ENCODE measurements at places on chromosomes 6 and 20.

GRCh38 chr6:167485186-167485978, 160.5 kb downstream of the TTLL2 start:
- peak; percentile 32 for DNase-seq

- no peak for DNase-seq
These were observed 364.9 kb upstream of the RSPO3 start for GRCh38 chr6:126753606-126754005.

DNA sequence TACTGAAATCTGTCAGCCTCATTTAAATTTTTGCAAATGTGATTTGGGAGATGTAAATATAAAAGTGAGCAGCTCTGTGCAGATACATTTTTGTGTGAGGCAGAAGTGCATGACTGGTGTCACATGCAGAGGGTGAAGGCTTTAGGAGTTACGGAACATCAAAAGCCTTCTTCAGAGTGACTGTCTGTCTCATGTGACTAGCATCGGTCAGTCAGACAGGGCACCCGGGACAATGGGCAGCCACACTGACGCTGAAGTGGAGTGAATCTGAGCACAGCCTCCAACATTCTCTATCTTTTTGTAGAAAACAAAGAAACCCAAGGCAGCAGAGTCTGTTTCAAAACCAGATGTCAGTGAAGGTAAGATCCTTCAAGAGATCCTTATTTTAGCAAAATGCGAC, 7.9 kb upstream of the FAM209A start:
- DNase-seq: no peak

DNA sequence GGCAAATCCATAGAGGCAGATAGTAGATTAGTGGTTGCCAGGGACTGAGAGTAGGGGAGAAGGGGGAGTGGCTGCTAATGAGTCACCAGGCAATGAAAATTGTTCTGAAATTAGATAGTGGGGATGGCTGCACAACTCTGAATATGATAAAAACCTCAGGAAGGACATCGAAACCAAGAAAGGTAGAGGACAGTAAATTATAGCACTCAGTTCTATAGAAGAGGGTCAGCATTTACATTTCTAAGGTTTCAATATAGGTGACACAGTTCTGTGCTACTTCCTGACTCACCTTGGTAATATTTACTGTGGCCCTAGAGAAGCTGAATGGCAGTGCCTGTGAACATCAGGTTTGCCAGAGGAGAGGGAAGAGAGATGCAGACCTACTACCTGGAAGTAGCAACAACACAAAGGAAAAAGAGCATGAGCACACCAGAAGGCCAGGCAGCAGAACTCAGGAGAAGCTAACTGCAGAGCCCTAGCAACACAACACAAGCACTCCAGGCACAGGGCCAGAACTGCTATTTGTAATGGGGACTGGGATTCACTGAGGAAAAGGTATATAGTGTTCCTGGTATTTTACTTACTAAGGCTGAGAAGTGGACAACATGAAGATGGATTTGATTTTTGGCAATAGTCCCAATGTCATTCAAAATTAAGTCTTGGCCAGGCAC, 75.9 kb downstream of the PLCG1 start:
- DNase-seq: peak; percentile 46

DNA sequence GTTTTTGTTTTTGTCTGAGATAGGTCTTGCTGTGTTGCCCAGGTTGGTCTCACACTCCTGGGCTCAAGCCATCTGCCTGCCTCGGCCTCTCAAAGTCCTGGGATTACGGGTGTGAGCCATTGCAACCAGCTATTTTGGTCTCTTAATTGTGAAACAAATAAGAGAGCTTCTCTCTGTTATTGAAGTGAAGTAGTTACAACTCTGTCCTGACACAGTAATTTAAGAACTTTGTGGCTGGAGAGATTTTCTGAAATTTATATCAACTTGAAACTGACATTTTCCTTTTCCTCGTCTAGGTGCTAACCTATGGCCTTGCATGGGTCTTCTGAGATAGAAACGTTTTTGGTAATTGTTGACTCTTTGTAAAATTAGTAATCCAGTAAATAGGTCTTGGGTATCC, 122.1 kb upstream of the DOK5 start:
- DNase-seq: no peak

DNA sequence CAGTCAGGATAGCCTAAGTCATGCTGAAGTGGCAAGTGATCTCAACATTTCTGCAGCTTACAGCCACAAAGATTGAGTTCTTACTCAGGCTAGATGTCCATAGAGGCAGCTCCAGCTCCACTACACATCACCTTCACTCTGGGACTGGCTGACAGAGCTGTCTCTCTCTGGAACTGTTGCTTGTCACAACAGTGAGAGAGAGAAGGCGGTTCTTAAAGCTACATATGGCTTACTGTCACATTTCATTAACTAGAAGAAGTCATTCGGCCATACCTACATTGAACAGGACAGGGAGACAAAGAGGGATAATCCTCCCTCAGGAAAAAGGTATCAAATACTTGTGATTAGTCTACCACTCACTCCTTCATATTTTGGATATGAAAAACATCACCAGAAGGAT, 914.9 kb upstream of the FLRT3 start:
- DNase-seq: no peak

GRCh38 chr6:168581706-168582105, 140.7 kb downstream of the SMOC2 start:
- no peak for DNase-seq

DNA sequence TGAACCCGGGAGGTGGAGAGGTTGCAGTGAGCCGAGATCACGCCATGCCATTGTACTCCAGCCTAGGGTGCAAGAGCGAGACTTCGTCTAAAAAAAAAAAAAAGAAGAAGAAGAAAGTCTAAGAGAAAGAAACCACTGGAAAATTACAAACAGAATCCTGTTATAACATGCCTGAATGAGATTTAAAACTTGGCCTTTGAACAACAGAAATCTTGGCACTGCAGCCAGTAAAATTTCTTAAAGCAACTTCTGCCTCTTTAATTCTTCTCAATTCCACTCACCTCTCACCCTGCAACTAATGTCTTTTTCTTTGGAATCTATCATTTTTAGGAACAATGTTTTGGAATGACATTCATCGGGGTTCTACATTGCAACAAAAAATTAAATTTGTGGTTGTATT, 26.3 kb downstream of the PM20D2 start:
- no peak for DNase-seq

DNA sequence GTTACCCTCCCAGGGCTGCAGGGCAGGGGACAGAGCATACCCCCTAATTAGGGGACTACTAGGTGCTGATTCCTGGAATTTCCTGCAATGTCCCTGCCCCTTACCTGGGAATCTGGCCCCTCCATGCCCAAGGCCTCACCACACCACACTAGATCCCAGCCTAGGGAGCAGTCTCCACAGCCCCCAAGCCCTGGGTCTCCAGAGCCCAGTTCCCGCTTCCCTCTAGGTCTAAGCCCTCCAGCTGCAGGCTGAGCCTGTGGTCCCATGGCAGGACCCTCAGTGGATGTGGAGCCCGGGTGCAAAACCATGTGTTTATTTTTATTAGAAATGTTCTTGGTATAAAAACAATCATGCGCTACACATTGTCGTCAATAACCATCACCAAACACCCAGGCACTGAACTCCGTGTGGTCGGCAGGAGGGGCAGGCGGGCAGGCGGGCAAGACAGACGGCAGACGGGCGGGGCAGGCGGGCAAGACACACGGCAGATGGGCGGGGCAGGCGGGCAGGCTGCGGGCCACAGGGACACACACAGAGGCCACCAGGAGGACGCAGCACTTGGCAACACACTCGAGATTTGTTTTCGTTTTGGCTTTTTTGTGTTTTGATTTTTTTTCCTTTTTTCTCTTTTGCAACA, 124.2 kb downstream of the GRM4 start:
- no peak for DNase-seq

DNA sequence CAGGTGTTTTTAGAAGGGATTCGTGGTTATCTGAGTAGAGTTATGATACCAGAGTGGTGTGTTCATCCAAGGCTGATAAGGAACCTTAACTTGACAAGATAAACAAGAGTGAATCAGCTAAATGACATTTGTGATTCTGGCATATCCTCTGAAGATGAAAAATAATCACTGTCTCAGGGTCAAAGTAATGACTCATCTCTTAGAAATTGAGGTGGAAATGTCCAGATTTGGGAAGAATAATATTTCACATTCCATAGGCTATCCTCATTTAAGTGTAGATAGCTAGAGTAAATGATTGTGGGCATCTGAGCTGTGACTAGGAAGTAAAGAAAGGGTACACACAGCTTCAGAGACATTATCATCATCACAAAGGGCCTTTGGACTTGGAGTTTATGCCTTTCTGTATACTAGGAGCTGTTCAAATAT, 255.7 kb downstream of the GJA1 start:
- DNase-seq: peak; percentile 30

DNA sequence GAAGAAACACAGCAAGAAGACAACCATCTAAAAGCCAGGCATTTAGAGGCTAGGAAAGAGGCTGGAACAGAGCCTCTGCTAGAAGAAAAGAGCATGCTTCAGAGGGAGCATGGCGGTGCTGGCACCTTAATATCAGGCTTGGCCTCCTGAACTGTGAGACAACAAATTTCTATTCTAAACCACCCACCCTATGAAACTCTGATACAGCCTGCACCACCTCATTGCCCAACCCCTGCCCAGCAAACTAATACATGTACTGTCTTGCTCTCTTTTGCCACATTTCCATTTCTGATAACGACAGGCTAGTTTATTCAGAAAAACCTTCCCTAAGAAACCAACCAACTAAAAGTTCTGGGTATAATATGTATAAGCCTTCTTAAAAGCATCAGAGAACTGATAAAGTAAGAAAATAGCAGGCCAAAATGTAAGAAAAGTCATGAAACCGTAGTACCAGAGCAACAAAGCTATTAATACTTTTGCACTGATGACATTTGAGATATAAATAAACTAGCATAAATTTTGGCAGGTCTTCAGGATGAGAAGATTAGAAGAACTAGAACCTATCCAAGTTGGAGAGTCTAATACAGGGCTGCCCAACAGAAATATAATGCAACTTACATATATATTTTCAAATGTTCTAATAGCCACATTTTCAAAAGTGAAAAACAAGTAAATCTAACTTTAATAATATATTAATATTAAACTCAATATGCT, 184.7 kb upstream of the HSF2 start:
- DNase-seq: no peak

GRCh38 chr6:105484238-105485161, 81.6 kb upstream of the PREP start:
- peak; percentile 66 for DNase-seq

DNA sequence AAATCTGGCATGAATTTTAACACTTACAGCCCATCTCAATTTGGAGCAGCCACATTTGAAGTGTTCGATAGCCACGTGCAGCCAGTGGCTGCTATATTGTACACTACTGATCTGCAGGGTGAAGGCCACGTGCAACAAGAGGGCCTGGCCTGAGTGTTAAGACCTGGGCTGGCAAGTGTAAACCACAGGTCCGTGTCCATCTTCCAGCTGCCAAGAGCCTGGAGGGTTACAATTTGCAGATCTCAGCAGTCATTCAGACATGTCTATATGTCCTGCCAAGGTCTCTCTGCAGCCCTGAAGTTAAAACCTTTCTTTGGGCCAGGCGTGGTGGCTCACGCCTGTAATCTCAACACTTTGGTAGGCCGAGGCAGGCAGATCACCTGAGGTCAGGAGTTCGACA, 14.1 kb downstream of the SGK2 start:
- DNase-seq: no peak

DNA sequence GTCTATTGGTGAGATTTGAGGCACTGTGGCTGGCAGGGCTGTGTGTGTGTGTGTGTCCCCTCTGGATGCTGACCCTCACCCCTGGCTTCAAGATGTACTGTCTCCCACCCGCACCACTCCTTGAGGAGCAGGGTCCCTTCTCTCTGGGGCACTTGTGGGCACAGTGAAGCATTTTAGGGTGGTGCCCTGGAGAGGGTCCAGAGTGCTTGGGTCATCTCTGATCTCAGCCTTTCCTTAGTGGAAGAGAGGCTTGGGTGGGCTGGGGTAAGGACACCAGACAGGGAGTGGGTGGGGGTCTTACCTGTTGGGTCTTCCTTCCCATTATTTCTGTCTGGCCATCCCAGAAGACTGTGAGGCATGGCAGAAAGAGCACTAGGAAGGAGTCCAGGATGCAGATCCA, 66.1 kb downstream of the EFCAB8 start:
- no peak for DNase-seq

DNA sequence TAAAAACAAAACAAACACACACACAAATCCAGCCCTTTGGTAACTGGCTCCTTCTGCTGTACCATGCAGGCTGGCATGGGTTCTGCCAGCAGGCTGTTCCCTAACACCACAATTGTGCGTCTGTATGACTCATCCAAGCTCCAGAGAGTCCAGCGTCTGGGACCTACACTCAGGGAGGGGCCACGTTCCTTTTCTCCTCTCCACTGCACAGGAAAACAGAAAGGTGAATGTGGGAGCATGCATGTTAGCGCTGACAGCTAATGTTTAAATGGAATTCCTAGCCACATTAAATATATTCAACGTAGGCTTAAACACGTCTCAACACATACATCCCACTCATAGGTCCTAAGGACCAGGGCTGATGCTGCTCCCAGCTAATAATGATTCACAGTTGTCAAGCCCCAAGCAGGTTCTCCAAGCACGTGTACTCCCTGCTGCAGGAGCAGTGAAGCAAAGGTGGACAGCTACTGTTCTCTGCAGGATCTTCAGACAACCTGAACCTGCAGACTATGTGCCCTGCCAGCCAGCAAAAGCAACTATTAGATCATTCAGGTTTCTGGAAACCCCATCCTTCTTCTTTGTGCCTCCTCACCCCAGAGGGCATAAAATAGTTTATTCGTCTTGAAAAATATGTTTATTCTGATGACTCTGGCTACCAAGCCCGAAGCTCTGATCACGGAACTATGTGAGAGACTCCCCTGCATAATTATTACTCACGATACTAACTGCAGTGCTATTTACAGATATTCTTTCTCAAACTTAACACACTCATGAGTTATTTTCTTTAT, 20.9 kb downstream of the MAP1LC3A start:
- DNase-seq: peak; percentile 82

DNA sequence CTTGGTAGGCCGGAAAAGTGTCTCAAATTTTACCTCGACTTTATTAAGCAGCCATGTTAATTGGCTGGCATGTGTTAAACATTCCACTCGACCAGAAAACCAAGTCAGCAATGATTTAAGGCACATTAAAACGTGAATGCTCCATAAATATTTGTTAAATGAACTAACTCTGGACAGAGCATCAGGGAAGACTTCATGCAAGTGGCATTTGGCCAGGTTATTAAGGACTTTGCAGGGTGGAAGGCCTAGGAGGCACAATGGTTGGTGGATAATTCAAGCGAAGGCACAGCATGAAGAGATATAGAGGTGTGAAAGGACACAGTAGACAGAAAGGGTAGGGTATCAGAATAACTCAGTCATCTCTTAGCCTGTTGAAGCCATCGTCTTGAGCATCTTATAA, 23.0 kb downstream of the ELOVL5 start:
- no peak for DNase-seq

GRCh38 chr6:167329014-167329413, 4.1 kb downstream of the TTLL2 start:
- DNase-seq: no peak

- DNase-seq: no peak
These were observed 57.7 kb downstream of the ZDHHC14 start for GRCh38 chr6:157438611-157439111.

- DNase-seq: no peak
These were observed 12.4 kb downstream of the C20orf96 start for GRCh38 chr20:278181-278580.

Measured in astrocyte of the spinal cord (primary cell).